ENCODE measurements at places on chromosomes 5 and 9.

DNA sequence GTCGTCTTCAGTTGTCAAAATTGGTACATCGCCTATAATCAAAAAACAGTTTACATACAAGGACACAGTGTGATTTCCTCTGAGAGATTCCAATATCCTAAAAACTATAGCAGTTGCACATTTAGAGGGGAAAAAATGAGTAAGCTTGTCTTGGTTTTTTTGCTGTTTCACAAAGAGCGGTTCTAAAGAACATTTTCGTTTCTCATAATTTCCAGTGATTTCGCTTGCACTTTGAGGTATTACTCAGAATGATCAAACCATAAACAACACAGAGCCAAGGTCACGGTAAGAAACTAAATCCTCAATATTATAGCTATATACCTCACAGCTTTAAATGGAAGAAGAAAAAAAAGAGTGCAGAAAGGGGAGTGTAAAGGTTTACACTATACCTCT, 861 bp downstream of the MTX3 start:
- no peak for DNase-seq

GRCh38 chr9:131178382-131178781, 53.0 kb downstream of the NUP214 start:
- peak; percentile 81 for DNase-seq

DNA sequence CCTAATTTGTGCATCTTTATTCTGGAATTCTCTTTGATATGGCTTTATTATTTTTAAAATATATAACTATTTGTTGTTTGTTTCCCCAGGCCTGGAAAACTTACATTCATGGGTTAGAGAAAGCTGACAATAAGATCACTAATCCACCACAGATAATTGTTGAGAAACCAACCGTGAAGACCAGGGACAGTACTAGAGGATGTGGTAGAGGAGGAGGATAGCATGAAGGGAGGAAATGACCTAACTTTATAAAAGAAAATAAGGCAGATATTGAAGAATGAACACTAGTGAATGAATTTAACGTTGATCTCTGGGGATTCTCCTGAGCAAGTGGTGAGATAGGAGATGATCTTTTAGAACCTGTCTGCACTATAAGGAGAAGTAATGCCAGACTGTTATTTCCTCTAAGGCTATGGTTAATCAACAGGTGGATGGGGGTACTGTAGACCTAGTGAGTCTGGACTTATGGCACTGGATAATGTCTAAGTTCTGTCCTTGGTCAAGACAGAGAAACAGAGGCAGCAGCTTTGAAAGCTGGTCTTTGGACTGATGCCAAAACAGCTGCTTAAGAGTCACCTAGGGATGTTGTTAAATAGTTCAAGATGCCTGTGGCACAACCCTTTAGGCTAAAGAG, 52.4 kb downstream of the NREP start:
- DNase-seq: no peak

- DNase-seq: no peak
Measured at GRCh38 chr5:85651731-85652130, 966.0 kb upstream of the COX7C start.

- peak; percentile 56 for DNase-seq
Measured at GRCh38 chr5:156913719-156914370, 49.2 kb downstream of the TIMD4 start.

GRCh38 chr9:92727716-92728700, 36.6 kb downstream of the BICD2 start:
- no peak for DNase-seq

DNA sequence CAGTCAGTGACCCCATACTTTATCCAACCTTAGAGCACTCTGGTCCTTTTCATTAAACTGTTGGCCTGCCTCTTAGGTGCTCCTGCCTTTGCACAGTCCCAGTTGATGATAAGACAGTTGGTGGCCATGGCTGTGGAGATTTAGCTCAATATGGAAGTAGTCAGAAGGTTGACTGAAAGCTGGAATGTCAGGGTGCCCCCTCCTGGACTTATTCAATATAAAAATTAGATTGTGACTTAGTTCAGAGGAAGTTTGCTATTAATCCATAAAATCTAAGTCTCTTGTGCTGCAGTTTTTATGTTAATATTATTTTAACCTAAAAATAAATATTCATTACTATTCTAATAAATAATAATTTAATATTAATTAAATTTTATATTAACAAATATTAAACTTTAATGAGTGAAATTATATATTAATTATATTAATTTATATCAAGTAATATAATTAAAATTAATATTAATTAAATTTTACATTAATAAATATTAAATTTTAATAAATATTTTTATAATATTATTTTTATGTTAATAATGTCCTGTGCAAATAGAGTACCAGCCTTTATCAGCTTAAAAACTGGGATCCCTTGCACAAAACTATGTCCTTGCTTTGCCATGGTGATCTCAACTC, 77.7 kb upstream of the ADAMTSL1 start:
- DNase-seq: no peak

- DNase-seq: no peak
Measured at GRCh38 chr5:23411200-23411599, 96.2 kb upstream of the PRDM9 start.

DNA sequence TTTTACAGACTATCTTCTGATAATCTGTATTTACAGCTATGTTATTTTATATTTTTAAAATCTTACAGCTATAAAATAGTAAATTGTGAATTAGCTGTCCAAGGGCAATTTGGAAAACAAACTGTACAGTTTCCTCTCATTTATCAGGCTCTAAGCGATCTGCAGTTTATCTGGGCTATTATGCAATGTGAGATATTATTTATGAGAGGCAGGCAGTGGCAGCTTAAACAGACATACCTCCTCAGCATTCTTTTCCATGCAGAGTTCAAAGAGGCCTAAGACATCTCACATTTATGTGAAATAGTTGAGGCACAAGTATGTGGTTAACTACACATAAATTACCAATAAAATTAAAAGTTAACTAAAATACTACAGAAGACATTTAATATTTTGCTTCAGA, 10.2 kb downstream of the NIPSNAP3B start:
- no peak for DNase-seq
